ENCODE measurements at places on chromosomes 3 and 15. TPM values are rescaled to one million over a fixed set of nuclear protein-coding genes. Genes with fewer than 3 reads are reported as not detected.
A peak's percentile ranks its signal among the peaks of the same experiment; 100 is the strongest.

DNA sequence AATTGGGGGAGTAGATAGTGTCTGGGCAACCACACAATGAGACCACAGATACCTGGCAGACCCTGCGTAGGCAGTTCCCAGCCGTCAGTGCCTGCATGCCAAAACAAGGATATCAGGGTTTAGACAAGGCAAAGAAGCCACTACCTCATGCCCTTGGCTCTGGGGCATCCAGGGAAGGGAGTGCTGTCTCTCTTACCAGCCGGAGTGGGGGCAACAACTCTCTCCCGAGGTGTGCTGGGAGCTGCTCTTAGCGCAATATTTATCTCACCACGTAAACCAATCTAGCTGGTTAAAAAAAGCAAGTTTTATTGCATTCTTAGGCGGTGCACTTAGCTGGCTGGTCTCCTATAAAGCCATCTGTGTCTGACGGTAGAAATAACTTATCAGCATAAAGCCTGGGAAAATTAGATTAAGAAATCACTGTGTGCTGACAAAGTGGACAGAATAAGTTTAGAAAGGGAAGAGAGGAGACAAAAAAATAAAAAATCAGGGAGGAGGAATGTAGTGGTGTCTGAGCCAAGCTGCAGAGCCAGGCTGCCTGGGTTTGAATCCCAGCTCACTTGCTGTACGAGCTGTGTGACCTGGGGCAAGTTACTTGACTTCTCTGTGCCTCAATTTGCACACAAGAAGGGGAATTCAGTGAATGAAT lies 273.2 kb downstream of the PDZRN3 start:
- H3K27me3 ChIP-seq, result no peaks in the 10 kb centered on the region
- peaks cover 13% of the 10 kb centered on the region for H3K4me1 ChIP-seq

DNA sequence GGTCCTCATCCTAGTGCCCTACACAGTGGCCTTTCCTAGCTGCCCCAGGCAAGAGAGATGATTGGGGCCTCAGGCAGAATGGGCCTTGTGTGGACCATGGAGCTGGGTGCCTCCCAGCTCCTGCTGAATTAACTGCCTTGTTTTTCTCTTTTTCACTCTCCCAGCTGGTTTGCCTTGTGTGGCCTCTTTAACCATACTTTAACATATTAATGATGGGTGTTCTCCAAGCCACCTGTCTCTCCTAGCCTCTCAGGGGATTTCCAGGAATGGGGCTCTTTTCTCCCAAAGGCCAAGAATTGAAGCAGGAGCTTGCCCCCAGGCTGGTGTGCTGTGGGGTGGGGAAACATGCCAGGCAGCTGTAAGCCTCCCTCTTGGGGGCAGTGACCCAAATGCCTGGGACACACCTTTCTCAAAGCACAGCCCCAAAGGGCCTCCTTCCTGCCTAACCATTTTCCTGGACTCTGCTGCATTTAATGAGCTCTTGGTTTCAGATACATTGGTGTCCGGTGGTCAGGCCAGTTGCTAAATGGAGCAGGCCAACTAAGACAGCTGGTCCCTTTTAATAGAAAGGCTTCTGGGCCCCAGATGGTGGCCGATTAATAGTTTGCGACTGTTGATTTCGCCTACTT lies 5.6 kb downstream of the ALPK3 start:
- no peak for DNase-seq
- H3K4me3 ChIP-seq, result no peak overlapping the region
- no peak overlapping the region for H3K27ac ChIP-seq
- H3K4me1 ChIP-seq, result peaks cover 20% of the 10 kb centered on the region
- no peaks in the 10 kb centered on the region for H3K36me3 ChIP-seq

GRCh38 chr3:157122116-157122515 lies 37.8 kb downstream of the CCNL1 start:
- no peaks in the 10 kb centered on the region for H3K27me3 ChIP-seq
- no peak for DNase-seq
- peaks cover 51% of the 10 kb centered on the region for H3K4me1 ChIP-seq
- no peaks in the 10 kb centered on the region for H3K36me3 ChIP-seq

DNA sequence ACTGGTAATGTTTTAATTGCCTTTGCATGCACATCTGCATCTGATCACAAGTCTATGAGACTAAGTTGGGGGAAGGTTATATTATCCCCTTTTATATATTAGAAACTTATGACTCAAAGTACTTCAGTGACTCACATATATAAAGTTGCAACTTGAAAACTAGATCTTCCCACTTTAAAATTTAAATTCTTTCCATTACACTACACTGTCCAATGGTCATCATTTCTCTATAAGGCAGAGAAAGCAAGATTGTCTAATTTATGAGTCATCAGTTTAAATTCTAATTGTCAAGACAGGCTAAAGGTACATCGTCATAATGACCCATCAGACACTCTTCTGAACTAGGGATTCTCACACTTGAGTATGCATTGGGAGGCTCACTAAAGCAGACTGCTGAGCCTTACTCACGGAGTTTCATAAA lies 37.9 kb downstream of the CPA3 start:
- H3K4me3 ChIP-seq, result no peak overlapping the region
- H3K27me3 ChIP-seq, result no peaks in the 10 kb centered on the region

DNA sequence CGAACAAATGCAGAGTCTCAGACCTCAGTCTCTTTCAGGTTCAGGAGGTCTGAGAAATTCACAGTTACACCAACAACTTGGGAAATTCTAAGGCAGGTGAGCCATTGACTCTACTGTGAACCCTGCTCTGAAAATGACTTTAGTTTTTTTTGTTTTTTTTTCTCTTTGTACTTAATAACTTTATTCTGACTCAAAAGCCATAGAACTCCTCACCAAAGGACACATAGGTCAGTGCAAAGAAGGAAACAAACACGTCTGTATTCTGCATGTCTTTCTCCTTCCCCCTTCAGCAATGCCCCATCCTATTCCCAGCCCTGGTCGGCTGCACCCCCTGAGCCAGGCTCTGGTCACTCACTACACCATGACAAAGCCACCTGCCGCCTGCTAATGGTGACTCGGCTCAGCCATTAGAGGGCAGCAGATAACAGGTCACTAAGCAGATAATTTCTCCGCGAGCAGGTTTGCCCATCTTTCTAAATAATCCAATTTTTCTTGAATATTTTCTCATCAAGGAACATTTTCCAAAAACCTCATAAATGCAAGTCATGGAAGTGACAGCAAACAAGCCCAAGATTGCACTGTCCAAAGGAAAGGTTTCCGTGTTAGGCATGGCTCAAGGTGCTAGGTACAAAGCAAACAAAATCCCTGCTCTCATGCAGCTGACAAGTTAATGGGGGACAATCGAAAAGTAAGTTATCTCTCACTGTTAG lies 37.7 kb downstream of the TM4SF4 start:
- H3K27ac ChIP-seq, result no peak overlapping the region
- H3K27me3 ChIP-seq, result no peaks in the 10 kb centered on the region
- peaks cover 13% of the 10 kb centered on the region for H3K4me1 ChIP-seq
- no peak overlapping the region for H3K4me3 ChIP-seq
- no peaks in the 10 kb centered on the region for H3K36me3 ChIP-seq
- DNase-seq, result peak; percentile 64

The MAGEL2 gene
- 0.72 TPM for polyA plus RNA-seq

The CKMT1A gene
- 2.0 TPM for polyA plus RNA-seq

The TPRG1 gene
- 1.5 TPM for polyA plus RNA-seq

All from pancreas (tissue), 10 donors.